NCI-H446 treated with DMSO at 0.1 percent for 48 hours (cell line): ENCODE measurements at places on chromosomes 7 and 10.
A peak's percentile ranks its signal among the peaks of the same experiment; 100 is the strongest.

- no peak for DNase-seq
These were observed 231.6 kb downstream of the TRIL start for GRCh38 chr7:28726555-28726954.

DNA sequence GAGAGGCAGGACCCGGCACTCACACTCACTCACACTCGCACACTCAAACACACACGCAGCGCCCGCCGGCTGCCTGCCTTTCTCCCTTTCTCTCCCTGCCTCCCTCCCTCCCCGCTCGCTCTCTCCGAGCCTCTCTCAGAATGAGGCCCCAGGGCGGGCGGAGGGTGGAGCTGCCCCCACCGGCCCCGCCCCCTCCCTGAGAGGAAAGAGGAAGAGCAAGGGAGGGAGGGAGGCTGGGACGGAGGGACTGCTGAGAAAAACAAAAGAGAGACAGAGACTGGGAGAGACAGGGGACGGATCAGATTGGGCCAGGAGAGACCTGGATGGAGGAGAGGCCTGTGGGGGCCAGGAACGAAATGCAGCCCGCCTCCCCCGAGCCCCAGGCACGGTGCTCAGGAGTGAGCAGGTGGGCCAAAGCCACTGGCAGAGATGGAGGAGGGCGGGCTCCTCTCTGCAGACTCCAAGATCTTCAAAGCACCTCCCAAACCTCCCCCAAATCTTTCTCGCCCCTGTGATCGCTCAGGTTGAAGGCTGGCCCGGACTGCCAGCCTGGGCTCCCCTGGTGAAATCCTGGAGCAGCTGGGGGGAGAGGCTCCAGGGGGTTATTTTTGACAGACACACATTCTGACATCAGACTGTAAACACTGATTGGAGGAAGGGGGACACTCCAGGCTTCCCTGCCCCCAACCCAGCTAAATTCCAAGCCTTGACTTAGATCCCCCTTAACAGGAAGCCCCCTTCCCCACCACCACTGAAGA is 5.1 kb downstream of the LDB1 start:
- DNase-seq, result peak; percentile 18

GRCh38 chr7:15782656-15783055 is 96.2 kb upstream of the MEOX2 start:
- DNase-seq, result no peak

GRCh38 chr10:91366704-91367103 is 43.4 kb upstream of the HECTD2 start:
- no peak for DNase-seq

DNA sequence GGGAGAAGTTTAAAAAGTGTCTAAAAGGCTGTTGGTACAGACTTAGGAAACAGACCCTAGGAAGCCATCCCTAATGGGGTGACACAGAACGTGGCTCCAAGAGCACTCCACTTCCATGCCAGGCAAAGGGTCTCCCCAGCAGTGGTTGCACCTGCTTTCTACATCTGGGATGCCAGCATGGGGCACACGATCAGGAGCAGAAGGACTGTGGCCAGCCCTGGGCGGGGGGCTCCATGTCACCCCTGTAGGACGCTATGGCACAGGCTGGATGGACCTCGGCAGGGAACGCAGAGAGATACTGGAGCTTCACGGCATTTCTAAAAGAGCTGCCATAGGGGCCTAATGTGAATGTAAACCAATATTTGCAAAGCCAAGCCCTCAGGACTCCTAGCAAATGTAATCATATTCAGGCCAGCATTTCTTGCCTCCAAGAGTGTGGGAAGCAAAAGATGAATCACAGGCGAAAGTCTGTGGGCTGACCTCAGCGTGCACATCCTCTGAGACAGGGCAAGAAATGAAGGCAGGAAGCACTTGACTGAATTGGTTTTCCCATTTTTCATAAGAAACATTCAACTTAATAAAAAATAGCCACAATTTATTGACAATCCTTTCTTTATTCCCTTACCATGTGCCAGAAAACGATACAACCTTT is 93.9 kb downstream of the ATXN7L1 start:
- no peak for DNase-seq

DNA sequence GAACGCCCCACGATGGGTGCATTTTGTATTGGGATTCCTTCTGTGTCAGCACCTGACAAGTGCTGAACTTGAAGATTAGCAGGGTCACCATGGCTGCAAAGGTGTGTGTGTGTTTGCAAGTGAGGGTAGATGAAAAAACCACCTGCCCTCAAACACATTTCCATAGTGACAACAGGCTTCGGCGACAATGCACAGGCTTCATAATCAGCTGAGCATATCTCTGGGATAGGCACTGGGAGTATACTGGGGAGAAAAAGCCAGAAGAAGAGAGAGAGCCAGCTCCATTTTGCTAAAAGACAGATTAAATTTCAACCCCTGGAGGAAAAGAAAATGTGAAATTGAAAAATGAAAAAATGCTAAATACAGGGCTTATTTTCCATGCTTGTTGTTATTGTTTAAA is 656.1 kb downstream of the INHBA start:
- no peak for DNase-seq

DNA sequence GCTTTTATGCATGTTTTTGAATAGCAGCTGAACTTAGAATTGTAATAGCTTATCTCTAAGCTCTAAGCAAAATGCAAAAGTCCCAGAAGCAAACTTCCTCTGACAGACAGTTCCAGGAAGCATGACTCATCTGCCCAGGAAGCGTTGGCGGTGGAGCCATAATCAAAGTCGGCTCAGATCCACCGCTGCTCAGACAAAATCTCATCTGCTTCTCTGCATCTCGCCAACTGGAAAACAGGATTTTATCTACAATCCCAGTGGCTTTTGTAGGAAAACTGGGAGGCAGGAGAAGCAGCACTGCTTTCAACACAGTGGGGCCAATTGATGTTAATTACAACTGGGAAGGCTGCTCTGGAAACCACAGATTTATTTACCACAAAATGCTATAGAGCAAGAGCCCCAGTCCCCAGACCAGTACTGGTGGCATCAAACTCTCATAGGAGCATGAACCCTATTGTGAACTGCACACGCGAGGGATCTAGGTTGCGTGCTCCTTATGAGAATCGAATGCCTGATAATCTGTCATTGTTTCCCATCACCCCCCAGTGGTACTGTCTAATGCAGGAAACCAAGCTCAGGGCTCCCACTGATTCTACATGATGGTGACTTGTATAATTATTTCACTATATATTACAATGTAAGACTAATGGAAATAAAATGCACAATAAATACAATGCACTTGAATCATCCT is 99.9 kb downstream of the CUBN start:
- no peak for DNase-seq

GRCh38 chr7:88835147-88835728 is 39.7 kb upstream of the TEX47 start:
- DNase-seq, result no peak

DNA sequence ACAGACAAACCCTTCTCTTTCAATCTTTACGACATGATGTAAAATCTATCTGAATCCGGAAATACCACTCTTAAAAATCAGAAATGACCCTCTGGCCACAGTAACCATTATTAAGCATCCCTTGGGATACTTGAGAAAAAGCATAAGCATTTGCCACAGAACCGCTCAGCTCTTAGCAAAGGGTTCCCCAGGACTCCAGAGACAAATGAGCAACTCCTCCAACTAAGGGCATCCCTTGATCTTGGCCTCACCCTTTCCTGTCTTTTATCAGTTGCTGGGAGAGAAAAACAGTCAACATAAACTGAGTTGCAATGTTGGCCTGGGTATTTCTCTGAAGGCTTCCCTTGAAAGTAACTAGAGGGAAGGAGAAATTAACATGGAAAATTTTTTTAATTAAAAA is 3.5 kb downstream of the PDLIM1 start:
- no peak for DNase-seq

GRCh38 chr10:4240608-4241197 is 455.7 kb upstream of the KLF6 start:
- DNase-seq, result no peak

DNA sequence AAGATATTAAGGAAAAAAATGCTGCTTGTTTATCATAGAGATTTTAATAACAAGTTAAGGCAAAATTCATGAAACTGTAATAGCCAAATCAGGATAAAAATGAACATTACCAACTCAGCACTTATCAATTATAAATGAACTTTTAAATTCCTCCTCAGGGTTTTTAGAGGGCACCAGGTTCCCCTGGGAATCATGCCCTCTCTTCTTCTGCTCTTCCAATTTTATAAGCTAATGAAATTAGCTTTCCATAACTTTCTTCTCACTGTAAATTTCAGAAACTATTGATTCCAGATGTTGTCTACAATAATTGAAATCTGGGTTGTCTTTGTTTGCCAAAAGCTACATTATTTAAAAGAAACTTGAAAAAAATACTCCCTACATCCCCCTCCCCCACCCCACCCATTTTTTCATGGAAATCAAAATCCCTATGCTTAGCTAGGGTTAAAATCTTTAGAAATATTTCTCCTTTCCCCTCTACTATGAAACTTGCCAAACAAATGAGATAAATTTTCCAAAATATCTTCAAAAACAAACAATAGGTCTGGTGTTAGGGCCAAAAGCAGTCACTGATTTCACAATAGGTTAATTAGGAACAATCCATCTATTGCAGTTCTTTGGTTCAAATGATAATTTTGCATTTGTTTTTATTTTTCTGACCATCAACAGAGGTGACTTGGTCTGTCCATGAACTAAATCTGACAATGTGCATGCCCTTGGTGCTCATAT is 187.7 kb downstream of the DOCK4 start:
- no peak for DNase-seq

GRCh38 chr7:44106311-44107065 is 2.3 kb downstream of the AEBP1 start:
- DNase-seq, result no peak

DNA sequence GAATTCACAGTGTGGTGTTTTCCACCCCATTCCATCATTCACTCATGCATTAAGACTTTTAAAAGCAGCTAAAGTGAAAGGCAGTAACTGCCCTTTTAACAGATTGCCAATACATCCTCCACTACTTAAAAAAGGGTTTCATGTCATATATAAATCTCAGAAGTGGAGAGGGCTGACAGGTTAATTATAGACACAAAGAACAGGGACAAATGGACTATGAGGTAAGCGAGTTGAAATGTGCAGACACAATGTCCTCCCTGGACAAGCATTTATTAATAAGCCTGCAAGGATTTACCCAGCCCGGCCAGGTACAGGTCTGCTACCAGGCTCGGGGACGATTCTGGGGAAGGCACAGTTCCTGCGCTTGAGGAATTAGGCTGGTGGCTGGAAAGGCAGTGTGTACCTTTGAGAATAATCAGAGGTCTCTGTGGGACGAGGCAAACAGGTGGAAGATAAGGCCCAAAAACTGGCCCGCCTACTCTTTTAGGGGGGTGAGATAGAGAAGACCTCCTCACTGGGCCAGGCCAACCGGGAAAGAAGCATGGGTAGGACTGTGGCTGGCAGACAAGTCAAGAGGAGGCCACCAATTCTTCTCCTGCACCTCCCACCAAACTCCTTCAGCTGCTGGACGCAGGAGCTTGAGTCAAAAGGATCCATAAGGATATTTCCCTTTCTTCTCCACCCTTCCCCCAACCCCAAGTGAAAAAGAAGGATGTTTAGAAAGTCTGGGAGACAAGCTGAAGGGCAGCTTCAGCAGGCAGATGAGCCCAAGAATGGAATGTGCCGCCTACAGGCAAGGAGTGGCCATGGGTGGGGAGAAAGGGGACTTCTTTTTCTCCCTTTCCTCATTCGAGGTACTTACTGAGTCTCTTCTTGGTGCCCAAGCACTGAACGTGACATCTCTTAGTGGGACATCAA is 1.5 kb downstream of the PDLIM1 start:
- no peak for DNase-seq

DNA sequence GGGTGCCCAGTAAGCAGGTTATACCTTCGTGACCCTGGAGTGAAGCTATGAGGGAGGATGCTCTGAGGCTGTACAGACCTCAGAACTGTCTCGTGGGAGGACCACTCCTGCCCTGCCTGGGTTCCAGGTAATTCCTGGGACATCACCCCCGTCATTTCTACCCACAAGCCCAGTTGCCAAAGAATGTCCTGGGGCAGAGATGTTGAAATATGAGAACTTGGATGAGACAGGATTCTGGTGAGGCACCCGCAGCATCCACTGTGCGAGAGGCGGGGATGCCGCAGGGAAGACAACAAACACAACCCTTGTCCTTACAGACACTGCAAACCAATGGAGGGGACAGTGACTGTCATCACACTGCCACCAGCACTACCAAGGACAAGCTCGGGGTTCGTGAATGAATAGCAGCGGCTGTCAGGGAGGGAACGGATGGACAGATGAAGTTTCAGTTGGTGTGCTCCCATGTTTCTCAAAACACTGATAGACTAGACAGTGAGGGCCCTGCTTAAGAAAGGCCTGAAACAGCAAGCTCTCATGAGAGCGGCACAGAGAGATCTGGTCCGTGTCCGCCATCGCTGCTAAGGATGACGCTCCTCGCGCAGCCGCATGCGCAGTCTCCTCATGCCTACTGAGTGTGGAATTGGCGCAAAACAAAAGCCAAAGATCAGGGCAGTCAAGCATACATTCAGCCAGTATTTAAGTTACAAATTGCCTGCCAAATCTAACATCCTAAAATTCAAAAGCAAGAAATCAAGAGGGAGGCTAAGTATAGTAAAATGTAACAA is 82.0 kb upstream of the RHEB start:
- no peak for DNase-seq

- DNase-seq, result peak; percentile 64
These were observed 38.0 kb upstream of the ZNRF2 start for GRCh38 chr7:30246392-30246791.

DNA sequence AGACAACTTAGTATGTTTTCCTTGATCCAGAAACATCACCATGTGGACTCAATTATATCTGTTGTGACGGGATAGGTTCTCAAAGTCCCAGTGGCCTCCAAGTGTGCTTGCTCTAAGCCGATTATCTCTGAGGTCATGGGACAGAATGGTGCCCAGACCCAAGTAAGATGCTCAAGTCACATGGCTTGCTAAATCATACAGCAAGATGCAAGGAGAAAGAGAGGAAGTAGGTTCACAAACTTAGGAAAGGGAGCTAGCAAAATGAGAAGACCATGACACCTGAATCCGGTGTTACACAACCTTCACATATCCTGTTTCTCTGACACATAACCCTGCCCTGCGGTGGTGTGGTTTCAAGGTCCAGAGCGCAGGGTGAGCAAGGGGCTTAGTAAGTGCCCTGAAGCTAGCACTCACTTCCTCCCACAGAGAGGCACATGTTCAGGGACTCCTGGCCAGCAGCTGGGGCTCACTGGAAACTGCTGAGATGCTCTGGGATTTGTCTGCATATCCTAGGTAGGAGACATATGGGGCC is 590.9 kb upstream of the ANKRD30A start:
- no peak for DNase-seq

- DNase-seq, result no peak
These were observed 161.1 kb upstream of the KLF14 start for GRCh38 chr7:130894909-130895750.

- no peak for DNase-seq
These were observed 57.8 kb upstream of the TNRC18 start for GRCh38 chr7:5481241-5482019.

- no peak for DNase-seq
These were observed 18.4 kb downstream of the GNA12 start for GRCh38 chr7:2825559-2826227.

GRCh38 chr10:114931072-114931679 is 6.8 kb upstream of the TRUB1 start:
- DNase-seq, result no peak

DNA sequence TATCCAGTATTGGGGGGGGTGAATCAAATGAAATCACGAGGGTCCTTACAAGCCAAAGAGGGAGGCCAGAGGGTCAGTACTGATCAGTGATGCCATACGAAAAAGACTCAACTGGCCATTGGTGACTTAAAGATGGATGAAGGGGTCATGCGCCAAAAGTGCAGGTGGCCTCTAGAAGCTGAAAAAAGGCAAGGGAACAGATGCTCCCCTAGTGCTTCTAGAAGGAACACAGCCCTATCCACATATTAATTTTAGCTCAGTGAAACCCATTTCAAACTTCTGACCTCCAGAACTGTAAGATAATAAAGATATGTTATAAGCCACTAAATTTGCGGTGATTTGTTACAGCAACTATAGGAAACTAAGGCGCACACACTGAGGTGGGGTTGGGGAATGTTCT is 62.5 kb downstream of the ABI1 start:
- no peak for DNase-seq
